ENCODE measurements at places on chromosomes 3 and 15.

DNA sequence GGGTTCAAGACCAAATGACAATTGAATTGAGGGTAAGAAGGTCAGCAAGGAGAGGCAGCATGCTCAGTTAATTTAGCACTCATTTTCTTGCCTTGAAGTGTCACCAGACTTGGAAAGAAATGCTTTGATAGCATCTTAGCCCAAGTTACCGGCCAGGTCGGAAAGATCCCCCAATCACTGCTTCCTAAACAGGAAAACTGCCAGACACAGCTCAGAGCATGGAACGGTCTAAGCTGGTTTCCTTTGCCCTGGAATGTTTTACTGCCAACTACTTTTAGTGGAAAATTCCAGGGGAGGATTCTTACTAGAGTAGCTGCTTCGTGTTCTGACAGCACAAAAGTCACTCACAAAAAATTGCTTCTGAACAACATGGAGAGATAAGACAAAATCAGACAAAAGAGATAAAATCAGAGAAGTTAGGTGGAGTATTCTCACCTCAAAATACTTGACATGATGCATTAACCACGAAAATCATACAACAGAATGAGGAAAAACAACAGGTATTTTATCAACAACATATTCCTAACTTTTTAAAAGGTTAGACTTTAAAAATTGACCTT is 65.5 kb downstream of the CCR4 start:
- DNase-seq = no peak

DNA sequence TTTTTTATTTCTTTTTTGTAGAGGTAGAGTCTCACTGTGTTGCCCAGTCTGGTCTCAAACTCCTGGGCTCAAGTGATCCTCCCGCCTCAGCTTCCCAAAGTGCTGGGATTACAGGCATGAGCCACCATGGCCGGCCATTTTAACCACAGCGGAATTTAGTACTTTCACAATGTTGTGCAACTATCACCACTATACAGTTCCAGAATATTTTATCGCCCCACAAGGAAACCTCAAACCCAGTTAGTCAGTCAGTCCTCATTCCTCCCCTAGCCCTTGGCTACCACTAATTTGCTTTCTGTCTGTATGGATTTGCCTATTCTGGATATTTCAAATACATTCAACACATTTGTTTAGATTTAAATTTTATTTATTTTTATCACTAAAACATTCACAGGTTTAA is 15.5 kb upstream of the HOMER2 start:
- DNase-seq = no peak

DNA sequence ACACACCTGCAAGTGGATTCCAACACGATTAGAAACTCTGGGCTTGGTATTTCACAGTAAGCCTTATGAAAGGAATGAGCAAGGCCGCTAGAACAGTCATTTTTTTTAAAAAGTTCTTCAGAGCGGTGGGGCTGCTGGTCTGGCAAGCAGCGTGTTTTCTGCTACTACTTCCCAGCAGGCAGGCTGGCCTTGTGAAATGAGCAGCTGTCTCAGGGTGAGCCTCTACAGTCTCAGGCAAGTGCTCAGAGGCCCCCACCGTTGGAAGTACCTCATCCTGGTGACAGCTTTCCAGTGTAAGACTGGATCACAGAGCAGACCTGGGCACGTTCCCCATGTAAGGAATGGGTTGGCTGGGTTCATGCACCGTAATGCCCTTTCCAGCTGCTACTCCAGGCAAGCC is 119.2 kb downstream of the LRIG1 start:
- DNase-seq = no peak

DNA sequence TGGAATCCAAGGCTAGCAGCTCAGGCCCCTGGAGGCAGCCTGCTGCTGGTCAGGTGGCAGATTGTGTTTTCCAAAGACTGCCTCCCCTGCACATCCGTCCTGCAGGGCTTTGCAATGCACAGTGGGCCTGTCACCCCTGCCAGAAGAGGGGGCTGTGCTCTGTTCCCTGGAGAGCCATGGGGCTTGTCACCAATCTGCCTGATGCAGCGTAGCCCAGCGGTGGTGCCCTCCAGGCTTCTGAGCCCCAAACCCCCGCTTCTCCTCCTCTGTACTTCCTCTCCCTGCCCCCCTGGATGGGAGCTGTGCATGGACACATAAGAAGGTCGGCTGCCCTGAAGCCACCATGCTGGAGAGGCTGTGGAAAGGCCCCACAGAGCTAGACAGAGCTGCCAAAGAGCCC is 10.0 kb upstream of the PLXNA1 start:
- DNase-seq = no peak

- DNase-seq = no peak
Observed at GRCh38 chr15:82850731-82851130, 41.3 kb downstream of the WHAMM start.

DNA sequence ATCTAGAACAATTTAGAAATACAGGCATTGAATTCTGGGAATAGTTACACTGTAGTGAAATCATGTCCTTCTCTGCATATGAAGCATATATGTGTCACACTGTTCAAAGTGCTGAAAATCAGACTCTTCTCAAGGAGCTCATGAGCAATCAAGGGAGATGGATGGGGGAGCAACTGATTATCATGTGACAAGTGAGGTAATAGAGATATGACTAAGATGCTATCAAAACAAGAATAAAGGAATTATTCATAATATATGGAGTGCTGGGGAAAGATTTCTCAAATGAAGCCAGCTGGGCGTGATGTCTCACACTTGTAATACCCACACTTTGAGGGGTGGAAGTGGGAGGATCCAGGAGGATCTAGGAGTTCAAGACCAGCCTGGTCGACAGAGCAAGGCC is 74.9 kb upstream of the CHRNB4 start:
- DNase-seq = no peak

- DNase-seq = no peak
Observed at GRCh38 chr3:155675094-155675493, 69.8 kb downstream of the PLCH1 start.

DNA sequence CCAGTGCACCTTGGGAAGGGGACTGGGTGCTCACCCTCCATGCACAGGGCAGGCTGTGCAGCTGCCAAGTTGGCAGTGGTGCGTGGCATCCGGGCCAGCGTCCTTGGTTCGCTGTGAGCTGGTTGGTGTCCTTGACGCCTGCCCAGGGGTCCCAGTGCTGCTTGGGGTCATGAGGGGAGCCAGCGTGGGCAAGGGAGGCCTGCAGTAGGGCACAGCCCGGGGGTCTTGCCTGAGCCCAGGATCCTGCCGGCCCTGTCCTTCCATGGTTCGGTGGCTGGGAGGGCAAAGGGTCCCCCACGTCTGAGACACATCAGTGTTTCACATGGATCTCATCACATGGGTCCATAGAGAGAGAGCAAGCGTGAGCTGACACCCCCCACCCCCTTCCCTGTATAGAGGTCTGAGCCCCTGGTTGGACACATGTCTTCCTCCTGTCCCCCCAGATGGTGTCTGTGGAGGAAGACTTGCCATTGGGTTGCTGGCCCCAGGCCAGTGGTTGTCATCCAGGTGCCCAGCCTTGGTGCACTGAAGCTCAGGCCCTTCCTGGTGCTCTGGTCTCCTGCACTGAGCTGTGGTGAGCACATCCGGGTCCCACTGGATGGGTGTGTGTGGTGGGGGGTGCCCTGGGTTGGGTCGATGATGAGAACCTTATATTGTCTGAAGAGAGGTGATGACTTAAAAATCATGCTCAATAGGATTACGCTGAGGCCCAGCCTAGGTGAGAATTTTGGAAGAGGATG is 232.3 kb downstream of the SNRPN start:
- DNase-seq = no peak

GRCh38 chr3:164498917-164499316 is 579.4 kb downstream of the SI start:
- no peak for DNase-seq

- DNase-seq = no peak
Observed at GRCh38 chr3:179716811-179717210, 64.0 kb downstream of the USP13 start.

GRCh38 chr3:49181351-49181750 is 10.0 kb downstream of the KLHDC8B start:
- no peak for DNase-seq

DNA sequence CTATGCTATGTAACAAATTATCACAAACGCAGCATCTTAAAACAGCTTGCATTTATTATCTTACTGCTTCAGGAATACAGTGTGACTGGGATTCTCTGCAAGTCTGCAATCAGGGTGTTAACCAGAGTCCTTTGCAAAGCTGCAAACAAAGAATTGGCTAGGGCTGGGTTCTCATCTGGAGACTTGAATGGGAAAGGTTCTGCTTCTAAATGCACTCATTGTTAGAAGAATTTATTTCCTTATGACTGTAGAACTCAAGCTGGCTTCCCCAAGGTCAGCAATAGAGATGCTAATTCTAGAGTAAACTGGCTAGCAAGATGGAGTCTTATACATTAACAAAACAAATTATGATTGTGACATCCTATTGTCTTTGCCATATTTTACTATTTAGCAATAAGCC is 673.7 kb downstream of the DIPK2A start:
- no peak for DNase-seq

DNA sequence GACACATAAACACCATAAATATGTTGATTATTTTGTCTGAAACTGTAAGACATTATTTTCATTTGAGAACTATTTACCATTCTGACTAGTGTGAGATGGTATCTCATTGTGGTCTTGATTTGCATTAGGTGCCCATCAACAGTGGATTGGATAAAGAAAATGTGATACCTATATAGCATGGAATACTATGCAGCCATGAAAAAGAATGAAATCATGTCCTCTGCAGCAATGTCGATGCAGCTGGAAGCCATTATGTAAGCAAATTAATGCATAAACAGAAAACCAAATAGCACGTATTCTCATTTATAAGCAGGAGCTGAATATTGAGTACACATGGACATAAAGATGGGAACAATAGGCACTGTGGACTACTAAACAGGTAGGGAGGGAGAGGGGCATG is 258.7 kb upstream of the TPRG1 start:
- DNase-seq = no peak

DNA sequence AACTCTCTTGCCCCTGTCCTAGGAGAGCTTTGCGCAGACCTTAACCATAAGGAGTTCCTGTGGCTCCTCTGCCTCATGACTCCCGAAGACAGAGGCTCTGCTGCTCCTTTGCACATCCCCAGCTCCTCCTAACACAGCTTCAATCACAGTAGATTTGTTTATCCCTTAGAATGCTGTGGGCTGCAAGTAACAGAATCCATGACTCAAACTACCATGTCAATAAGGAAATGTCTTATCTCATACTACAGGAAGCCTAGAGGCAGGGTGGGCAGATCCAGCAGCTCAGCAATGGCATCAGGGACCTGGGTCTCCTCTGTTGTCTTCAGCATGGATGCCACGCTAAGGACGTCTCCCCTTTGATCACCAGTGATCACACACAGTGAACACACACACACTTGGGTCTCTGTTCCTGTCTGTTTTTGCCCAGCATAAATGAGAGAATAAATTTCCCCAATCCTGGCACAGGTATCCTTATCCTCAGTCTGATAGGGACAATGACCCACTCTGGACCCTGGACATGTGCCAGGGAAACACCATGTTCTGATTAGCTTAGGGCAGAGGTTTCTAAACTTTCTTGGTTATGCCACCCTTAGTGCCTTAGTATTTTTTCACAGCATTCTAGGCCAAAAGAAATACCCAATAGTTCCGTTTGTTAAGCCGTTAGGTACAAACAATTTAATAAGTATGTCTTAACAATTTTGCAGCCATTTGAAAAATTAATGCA is 46.1 kb upstream of the MRPS22 start:
- no peak for DNase-seq

DNA sequence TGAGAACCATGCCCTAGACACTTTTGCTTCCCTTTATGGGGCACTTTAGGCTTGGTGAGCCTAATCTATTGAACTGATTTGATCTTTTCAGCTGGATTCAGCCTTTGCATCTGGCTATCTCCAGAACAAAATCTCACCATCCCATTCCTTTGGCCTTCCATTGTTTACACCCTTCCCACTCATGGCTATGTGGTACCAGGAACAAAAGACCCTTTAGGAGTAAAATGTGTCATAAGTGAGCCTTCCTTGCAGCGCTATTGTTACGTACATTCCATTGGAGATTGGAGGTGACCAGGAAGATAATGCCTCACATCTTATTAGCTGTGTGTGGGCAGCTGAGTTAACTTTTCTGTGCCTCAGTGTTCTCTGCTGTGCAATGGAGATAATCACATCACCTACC is 188.4 kb downstream of the SATB1 start:
- no peak for DNase-seq

DNA sequence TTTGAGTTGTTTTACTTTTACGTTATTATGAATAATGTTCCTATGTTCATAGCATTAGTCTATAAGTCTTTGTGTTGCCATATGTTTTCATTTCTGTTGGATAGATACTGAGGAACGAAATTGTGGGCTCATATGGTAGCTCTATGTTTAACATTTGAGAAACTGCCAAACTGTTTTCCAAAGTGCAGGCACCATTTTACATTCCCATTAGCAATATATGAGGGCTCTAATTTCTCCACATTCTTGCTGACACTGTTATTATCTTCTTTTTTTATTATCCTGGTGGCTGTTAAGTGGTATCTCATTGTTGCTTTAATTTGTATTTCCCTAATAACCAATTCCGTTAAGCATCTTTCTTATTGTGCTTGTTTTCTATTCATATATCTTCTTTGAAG is 1.8 kb upstream of the PIK3R4 start:
- DNase-seq = no peak

DNA sequence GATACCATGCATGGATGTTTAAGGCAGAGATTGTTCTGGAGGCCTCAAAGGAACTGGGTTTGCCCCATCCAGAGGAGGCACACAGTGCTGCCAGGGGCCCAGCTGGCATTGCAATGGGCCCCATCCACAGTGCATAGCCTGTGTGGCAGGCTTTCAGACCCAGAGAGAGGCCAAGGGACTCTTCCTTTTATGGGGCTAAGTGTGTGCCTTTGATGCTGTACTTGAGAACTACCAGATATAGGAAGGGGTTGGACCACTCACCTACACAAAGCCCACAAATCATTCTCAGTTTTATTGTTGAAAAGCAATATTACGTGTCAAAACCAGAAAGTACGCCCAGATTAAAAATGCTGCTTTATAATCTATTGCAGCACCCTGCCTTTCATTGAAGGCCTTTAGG is 134.9 kb downstream of the EPHB1 start:
- no peak for DNase-seq

DNA sequence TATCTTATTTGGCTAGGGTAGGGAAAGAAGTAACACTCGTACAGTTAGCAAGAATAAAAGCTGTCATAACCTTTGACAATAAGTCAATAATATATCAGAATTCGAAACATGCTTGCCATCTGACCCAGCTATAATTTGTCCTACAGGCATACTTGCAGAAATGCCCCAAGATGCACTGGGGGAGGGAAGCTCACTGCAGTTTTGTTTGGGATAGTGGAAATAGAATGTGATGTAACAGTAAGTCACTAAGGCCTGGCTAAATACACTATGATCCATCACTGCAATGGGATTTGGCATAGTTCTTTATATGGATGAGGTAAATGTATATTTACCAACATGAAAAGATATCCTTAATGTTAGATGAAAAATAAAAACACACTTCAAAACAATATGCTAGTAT is 25.5 kb upstream of the TMOD3 start:
- no peak for DNase-seq
